ENCODE measurements at places on chromosomes 1 and 21. TPM values are rescaled to one million over a fixed set of nuclear protein-coding genes. Genes with fewer than 3 reads are reported as not detected.

DNA sequence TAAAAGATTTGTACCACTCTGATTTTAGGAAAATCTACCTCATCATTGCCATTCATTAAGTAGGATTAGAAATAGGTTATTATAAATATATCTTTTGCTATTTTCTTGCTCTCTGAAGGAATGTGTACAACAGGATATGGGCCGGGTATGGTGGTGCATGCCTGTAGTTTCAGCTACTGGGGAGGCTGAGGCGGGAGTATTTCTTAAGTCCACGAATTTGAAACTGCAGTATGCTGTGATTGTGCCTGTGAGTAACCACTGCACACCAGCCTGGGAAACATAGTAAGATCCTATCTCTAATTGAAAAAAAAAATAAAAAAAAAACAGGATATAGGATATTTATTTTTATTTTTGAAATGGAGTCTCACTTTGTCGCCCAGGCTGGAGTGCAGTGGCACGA is 50.0 kb downstream of the CLIC4 start:
- peaks cover 18% of the 10 kb centered on the region for H3K36me3 ChIP-seq
- peak overlapping the region; percentile 63 for H3K27ac ChIP-seq
- H3K27me3 ChIP-seq, result no peaks in the 10 kb centered on the region

DNA sequence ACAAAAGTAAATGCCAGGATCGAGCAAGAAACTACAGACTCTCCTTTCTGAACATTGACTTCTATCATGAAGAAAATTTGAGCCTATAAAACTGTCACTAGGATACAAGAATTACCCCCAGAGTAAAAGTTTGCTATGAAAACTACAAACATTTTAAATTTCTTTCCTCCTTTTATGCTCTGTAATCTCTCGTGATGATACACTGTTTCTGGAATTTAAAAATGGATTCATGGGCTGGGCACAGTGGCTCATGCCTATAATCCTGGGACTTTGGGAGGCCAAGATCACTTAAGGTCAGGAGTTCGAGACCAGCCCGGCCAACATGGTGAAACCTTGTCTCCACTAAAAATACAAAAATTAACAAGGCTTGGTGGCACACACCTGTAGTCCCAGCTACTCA is 181.3 kb downstream of the ZNF281 start:
- H3K27me3 ChIP-seq, result no peaks in the 10 kb centered on the region
- no peak overlapping the region for H3K4me3 ChIP-seq
- no peaks in the 10 kb centered on the region for H3K4me1 ChIP-seq
- no peaks in the 10 kb centered on the region for H3K36me3 ChIP-seq

GRCh38 chr1:195306281-195306680 is 1302.0 kb downstream of the KCNT2 start:
- DNase-seq, result no peak
- H3K36me3 ChIP-seq, result no peaks in the 10 kb centered on the region
- no peak overlapping the region for H3K27ac ChIP-seq
- H3K27me3 ChIP-seq, result no peaks in the 10 kb centered on the region

- no peak overlapping the region for H3K4me3 ChIP-seq
- DNase-seq, result no peak
- no peak overlapping the region for H3K27ac ChIP-seq
- H3K27me3 ChIP-seq, result no peaks in the 10 kb centered on the region
These were observed 1.9 kb upstream of the KLHDC8A start for GRCh38 chr1:205358579-205358978.

GRCh38 chr1:230891413-230891812 is 23.1 kb upstream of the C1orf198 start:
- H3K4me3 ChIP-seq, result no peak overlapping the region
- no peak overlapping the region for H3K27ac ChIP-seq
- no peaks in the 10 kb centered on the region for H3K36me3 ChIP-seq
- DNase-seq, result no peak
- H3K27me3 ChIP-seq, result no peaks in the 10 kb centered on the region

DNA sequence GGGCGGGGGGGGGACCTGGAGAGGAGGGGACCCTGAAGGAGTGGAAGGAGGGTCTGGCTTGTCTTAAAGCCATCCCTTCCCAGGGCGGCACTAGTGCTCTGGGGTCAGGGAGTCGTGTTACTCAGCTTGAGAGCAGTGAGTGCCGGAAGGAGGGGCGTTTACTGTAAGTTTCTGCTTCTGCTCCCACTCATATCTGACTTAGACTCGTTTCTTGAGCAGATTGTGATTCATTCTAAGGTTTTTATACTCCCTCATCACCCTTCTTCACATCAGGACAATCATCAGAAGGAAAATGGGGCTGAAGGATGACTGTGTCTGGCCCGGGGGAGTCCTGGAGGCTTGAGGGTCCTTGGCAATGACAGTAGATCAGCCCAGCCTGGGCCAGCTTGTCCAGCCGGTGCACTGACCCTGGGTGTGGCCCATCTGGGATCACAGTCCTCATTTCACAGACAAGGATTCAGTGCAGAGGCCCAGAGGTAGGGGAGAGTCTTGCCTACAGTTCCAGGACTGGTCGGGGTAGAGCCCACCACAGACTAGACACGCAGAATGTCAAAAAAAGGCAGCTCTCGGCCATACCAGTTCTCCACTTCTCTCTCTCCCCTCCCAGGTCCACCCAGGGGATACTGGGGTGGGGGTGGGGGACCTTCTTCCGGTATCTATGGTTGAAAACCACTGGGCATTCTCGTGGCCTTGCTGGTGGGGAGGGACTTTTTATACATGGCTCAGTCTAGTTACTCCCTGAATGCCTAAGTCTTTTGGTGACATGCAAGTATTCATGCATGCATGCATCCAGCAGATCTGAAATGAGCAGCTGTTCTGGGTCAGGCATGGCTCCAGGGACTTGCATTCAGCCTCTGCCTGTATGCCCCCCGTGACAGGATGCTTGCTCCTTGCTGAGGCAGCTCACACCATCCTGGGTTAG is 5.1 kb downstream of the TNFRSF8 start:
- H3K27ac ChIP-seq, result no peak overlapping the region
- peaks cover 52% of the 10 kb centered on the region for H3K27me3 ChIP-seq
- H3K36me3 ChIP-seq, result no peaks in the 10 kb centered on the region
- DNase-seq, result no peak
- no peak overlapping the region for H3K4me3 ChIP-seq

DNA sequence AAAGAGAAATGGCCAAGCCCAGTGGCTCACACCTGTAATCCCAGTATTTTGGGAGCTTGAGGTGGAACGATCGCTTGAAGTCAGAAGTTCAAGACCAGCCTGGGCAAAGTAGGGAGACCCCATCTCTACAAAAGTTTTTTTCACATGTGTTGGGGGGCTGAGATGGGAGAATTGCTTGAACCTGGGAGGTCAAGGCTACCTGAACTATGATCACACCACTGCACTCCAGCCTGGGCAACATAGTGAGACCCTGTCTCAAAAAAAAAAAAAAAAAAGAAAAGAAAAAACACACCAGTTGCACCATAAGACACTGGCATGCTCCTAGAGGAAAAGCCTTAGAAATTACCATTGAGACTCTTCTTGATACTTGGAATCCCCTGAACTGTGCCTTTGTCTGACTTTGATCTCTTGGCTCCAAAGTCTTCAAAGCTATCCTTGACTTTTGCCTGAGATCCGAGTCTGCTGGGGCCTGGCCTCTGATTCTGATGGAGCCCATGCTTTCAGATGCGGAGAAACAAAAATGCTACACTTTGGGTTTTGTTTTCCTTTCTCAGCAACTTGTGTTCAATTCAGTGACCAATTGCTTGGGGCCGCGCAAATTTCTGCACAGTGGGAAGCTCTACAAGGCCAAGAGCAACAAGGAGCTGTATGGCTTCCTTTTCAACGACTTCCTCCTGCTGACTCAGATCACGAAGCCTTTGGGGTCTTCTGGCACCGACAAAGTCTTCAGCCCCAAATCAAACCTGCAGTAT is 33.7 kb downstream of the ATP5PO start:
- no peak overlapping the region for H3K27ac ChIP-seq
- no peak for DNase-seq
- no peaks in the 10 kb centered on the region for H3K36me3 ChIP-seq

Gene RPL5
- 1,540 TPM for total RNA-seq

Gene CNTN2
- 0.58 TPM for total RNA-seq

Gene ZBTB8B
- total RNA-seq, result 0.37 TPM
